CD8-positive, alpha-beta T cell (primary cell): ENCODE measurements at places on chromosomes 7 and 10.

DNA sequence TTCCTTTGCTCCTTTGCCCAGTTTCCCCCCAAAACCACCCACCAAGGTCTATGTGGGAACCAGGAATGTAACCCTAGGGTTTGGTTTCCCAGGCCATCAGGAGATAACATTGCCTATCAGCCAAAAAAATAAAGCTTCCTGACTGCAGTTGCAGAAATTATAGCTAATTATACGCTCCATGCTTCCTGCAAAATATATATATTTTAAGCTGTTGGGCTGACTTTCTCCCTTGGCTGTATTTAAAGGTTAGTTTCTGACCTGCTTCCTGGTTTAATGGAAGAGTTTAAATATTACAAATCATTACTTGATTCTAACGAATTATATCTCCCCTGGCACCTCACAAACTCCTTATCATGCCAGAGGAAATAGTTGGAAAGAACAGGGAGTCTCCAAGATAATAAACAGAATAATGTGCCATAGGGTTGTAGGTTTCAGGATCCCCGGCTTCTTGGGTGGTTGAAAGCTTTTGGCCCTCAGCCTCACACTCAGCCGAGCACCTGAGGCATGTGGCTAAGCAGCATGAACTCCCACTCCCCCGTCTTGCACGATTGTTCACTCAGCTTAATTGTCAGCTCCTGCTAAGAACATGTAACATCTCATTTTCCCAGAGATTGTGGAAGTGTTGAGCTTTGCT is 79.9 kb downstream of the FZD1 start:
- no peak for DNase-seq

DNA sequence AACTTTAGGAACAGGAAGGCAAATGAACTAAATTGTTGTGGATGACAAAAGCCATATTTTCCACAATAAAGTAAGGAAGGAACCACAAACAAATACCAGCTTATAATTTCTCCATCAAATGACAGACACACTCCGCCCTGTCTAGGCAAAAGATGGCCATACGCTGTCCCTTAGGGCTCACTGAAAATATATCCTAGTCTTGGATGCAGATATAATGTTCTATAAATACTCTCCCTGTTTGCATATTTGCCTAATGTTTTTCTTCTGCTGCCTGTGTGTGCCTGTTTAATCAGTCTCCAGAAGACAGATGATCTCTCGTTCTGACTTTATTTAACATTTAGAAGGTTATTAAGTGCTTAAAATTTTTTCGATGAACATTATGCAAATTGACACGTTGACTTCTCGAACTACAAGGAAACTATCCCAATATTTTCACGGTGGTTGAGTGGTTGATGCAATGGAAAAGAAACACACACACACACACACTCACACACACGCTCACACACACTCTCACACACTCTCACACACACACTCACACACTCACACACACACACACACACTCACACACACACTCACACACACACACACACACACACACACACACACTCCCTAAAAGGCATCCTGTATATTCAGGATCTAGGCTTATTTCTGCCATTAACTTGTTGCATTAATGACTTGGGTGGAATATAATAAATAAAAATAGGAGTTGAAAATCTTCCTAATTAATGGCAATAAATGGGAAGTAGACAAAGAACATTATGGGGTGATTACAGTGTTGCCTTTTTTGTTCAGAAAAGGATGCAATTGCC is 297.1 kb downstream of the PRPF18 start:
- no peak for DNase-seq

DNA sequence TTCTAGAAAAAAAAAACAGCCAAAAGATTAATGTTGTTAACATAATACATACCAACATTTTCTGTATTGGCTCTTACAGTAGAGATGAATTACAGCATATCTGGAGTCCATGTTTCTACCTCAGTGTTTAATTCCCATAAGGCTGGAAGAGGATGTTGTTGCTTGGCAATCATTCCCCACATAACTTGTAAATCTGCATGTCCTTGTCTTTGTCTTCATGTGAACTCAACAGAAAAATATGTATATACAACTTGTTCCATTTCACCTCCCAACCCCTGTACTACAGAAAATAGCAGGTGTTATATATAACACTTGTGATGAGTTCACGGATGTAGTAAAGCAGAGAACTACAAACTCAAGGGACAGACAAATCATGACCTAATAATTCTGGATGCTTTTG is 160.9 kb upstream of the SEMA3C start:
- DNase-seq = no peak

GRCh38 chr7:141045126-141045841 is 28.6 kb upstream of the TMEM178B start:
- DNase-seq = no peak

- no peak for DNase-seq
These were observed 97.5 kb upstream of the MGMT start for GRCh38 chr10:129369566-129369965.

- DNase-seq = no peak
These were observed 41.2 kb downstream of the TNS3 start for GRCh38 chr7:47540387-47541350.

- no peak for DNase-seq
These were observed 136.2 kb upstream of the KCNMA1 start for GRCh38 chr10:77773631-77774426.

DNA sequence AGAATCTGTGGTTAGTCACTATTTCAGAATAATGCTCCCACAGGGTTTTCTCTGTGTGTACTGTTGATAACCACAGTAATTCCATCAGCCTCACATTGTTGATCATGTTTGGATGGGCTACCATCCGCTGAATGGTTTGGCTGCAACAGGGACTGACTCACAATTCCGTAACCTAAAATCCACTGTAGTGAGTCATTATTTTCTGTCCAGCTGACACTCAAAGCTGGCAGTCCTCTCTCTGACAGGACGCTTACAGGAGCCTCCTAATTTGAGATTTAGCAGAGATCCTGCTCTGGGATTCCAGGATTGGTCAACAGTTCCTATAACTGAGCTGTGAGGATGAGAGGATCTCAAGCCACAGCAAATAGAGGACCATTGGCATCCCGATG is 32.7 kb downstream of the VWA2 start:
- no peak for DNase-seq
